ENCODE measurements at places on chromosomes 1 and 21.

GRCh38 chr21:23534850-23535249 lies 2072.4 kb downstream of the MRPL39 start:
- no peak for DNase-seq

- DNase-seq: no peak
Observed at GRCh38 chr1:94617134-94617805, 75.7 kb upstream of the F3 start.

GRCh38 chr1:45395051-45395450 lies 54.8 kb upstream of the MUTYH start:
- no peak for DNase-seq

- no peak for DNase-seq
Observed at GRCh38 chr1:91948501-91949355, 473 bp upstream of the BRDT start.
